Common myeloid progenitor, CD34-positive (primary cell): ENCODE measurements at places on chromosomes 5 and 9.

GRCh38 chr9:124220946-124221451, 36.8 kb upstream of the NEK6 start:
- no peak for DNase-seq

GRCh38 chr5:172420235-172420939, 33.9 kb downstream of the SH3PXD2B start:
- DNase-seq: no peak

GRCh38 chr9:31377358-31377757, 1007.1 kb upstream of the ACO1 start:
- DNase-seq: no peak

DNA sequence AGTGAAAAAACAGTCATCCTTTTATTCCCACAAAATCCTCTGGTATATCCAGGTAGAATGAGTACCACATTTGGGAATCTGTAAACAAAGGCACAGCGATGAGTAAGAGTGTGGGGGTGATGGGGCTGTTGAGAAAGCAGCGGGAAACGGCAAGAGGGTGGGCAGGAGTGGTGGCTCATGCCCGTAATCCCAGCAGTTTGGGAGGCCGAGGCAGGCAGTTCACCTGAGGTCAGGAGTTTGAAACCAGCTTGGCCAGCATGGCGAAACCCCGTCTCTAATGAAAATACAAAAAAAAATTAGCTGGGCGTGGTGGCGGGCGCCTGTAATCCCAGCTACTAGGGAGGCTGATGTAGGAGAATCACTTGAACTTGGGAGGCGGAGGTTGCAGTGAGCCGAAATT, 43.1 kb downstream of the KLF4 start:
- no peak for DNase-seq

GRCh38 chr9:115213818-115214334, 95.9 kb upstream of the TNC start:
- DNase-seq: no peak

DNA sequence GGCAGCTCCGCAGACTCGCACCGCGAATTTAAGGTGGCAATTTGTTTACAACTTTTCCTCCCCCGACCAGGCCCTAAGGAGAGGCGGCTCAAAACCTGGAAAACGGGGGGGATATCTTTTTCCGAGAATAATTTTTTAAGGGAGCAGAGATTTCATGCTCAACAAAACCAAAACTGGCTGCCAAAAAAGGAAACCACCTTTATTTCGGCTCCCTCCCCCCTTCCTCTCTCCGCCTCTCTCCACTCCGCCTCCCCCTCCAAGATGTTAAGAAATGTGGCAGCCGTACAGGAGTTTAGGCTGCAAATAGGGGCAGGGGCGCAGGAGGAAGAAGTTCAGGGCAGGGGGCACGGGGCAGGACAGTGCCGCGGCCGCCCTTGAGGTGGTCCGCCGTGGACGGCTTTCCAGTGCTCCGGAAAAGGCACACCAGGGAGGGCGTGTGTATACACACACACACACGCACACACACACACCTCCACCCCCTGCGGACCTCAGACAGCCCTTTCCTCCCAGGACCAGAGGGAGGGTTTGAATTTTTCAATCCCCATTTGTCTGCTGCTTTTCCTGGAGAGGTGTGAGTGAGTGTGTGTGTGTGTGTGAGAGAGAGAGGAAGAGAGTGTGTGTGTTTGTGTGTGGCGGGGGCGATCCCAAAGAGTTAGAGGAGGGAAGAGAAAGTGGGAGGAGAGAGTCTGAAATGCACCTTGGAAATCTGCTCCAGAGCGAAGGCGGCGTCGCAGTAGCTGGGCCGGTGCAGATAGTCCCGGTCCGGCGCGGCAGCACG, 9.1 kb downstream of the PTCH1 start:
- DNase-seq: no peak

DNA sequence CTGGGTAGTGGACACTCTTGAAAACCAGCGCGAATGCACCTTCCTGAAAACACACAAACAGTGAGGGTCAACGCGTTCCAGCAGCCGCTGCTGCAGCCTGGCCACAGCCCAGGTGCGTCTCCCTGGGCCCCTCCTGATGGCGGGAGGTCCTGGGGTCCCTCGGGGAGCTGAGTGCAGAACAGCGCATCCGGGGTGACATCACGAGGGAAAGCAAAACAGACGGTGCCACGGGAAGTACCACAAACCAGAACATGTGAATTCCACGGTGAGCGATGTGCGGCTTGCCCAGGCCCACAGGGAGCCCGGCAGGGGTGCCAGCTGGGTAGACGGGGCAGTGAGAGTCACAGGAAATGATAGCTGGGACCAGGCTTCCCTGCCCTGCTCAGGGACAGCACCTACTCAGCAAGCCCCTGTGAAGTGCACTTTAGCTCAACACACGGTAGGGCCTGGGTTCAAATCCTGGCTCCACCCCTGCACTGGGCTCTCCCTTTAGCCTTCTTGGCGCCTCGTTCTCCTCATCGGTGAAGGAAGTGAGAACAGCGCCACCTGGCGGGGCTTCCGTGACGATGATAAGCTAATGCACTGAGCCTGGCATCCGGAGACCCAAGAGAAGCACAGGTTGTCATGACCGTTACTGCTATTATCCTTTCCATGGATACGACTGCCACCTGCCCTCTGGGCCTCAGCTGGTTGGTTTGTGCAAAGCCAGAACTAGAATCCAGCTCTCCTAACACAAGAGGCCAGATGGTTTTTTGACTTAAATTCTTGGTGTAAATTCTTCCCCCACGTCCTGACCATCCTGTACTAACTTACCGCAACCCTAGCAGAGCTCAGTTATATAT, 24.6 kb downstream of the GFPT2 start:
- DNase-seq: peak; percentile 76

- no peak for DNase-seq
Measured at GRCh38 chr5:138371454-138371853, 19.0 kb downstream of the KDM3B start.

DNA sequence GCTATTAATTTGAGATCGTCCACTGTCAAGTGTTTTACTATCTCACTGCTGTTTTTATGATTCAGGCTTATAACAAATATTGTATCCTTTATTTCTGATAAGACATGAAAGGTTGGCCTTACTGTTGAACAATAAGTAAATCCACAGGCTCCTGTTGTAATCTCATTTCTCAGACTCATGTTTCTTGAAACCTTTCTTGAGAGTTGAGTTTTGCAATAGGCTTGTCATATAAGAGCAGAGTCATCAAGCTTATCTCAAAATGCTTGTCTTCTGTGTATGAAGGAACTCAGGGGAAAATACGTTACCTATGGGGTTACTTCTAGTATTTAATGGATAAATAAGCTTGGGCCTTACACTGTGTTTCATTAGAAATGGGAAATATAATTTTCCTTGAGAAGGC, 9.2 kb upstream of the TLX3 start:
- DNase-seq: no peak

GRCh38 chr5:10839118-10839517, 78.1 kb upstream of the DAP start:
- no peak for DNase-seq

GRCh38 chr5:883475-884181, 9.0 kb downstream of the BRD9 start:
- DNase-seq: no peak

- no peak for DNase-seq
Measured at GRCh38 chr9:3756071-3756470, 230.3 kb upstream of the RFX3 start.
